Naive thymus-derived CD8-positive, alpha-beta T cell (primary cell): ENCODE measurements at places on chromosomes 3 and 15. TPM values are rescaled to one million over a fixed set of nuclear protein-coding genes. Genes with fewer than 3 reads are reported as not detected.

The SNX22 gene
- total RNA-seq, result 4.3 TPM

The MST1 gene
- total RNA-seq, result 13.3 TPM

The ECE2 gene
- not detected for total RNA-seq

The APPL1 gene
- 34.7 TPM for total RNA-seq

The SLC9C1 gene
- total RNA-seq, result not detected

The ARNT2 gene
- not detected for total RNA-seq
